ENCODE measurements at places on chromosomes 1 and 21.

DNA sequence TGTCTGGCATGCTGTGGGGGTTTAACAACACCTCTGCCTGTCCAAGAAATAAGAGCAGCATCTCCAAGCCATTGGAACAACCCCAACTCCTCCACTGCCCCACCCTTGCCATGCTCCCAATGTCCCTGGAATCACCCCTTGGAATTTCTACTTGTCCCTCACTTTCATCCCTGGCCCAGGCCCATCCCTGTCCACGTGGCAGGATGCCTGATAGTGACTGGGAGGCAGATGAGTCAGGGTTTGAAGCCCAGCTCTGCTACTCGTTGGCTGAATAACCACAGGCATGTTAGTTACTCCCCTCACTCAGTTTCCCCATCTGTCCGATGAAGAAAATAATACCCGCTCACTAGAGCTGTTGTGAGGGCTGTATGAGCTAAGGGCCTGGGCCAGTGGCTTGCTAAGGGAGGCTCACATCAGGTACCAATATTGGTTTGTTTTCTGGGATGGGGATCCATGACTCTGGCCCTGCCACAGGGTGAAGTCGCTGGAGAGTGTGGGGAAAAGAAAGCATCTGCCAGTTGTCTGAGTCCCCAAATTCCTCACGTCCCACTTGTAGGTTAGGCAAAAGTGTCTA lies 99.4 kb upstream of the TLR5 start:
- no peak for DNase-seq

DNA sequence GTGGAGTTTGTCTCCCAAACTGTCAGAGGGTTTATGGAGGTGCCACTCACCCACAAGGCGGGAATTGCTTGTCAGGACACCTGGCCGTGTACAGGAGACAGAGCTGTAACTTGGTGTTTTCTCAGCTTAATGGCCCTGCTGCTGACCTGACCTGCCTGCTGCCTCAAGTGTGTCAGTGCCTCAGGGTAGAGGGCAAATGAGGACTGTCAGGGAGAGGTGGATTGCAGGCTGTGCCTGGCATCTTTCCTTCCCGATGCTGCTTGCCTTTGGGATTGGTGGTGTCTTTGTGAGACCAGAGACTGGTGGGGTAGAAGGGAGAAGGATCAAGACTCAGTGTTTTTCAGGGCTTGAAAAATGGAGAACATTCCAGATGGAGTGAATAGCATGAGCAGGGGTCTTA lies 31.4 kb downstream of the TMEM53 start:
- no peak for DNase-seq

- no peak for DNase-seq
These were observed 62.9 kb upstream of the TMPRSS2 start for GRCh38 chr21:41570791-41571355.

- DNase-seq: no peak
These were observed 41.9 kb upstream of the ANGPTL7 start for GRCh38 chr1:11147197-11147770.

GRCh38 chr1:51960262-51960661 lies 30.2 kb downstream of the RAB3B start:
- no peak for DNase-seq

- DNase-seq: no peak
These were observed 579.7 kb downstream of the PLA2G4A start for GRCh38 chr1:187408212-187409004.

GRCh38 chr1:8381618-8382017 lies 63.7 kb downstream of the SLC45A1 start:
- no peak for DNase-seq

DNA sequence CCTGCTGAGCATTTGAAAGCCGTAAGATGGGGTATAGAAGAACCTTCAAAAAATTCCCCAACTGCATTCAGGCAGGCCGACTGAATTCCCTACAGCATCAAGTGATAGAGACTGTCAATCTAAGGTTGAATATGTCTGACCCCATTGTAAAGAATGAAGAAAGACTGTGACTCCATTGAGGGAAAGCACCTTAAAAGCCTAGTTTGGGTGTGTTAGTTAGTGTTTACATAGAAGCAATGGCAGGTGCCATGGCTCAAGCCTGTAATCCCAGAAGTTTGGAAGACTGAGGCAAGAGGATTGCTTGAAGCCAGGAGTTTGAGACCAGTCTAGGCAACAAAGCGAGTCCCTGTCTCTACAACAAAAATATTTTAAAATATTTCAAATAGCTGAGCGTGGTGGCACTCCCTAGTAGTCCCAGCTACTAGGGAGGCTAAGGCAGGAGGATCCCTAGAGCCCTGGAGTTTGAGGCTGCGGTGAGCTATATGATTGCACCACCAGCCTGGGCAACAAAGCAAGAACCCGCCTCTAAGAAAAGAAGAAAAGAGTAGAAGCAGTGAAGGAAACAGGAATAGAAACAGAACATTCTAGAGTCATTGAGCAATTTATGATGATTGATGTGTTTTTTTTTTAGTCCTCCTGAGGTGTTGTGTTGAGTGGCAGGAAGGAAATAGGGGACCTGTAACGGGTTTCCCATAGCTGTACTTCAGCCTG lies 15.4 kb downstream of the POLR3GL start:
- DNase-seq: no peak

DNA sequence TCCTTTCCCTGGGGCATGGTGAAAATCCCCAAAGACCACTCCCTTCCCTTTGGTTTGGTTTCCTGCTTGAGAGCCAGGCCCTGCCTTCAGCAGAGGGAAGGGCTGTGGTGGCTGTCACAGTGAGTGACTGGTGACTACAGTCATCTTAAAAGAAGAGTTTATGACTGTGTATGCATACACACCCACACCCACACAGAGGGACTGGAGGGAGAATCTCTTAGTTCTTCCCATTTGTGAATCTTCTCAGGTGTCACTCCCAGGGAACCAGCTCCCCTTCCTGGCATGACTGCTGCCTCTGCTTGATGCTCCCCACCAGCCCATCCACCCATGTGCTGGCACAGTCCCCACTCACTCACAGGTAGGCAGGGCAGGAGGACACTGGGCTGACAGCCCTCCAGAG lies 3.9 kb upstream of the KCNA2 start:
- no peak for DNase-seq

DNA sequence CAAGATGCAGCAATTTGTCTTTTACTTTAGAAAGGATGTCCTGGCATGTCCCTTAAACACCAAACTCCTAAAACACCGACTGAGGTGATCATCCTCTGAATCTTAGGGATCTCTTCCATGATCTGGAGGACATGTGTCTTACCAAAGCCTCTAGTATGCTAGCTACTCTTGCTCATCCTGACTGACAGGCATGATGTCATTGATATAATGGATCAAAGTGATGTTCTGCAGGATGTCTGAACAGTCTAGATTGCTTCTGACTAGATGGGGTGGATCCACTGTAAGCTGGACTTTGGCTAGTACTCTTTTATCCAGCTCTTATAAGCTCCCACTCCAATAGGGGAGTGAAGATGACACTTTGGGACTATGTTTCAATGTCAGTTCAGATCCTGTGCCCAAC lies 11.3 kb upstream of the CGN start:
- DNase-seq: no peak

DNA sequence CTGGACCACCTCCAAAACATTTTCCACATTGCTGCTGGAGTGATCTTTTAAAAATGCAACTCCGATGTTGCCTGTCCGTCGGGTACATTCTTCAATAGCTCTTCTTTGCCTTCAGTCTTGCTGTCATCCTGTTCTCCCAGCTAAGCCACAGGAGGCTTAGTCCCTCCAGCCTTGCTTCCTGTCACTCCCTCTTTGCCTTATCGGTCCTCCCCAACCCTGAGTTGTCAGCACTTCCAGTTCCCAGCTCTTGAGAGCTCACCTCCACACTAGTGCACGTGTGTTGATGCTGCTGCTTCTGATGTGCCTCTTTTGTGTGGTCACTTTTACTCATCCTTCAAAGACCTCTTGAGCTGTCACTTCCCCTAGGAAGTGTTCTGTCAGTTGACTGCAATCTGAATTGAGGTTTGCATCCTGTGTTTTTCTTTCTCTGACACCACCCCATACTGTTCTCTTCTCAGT lies 15.3 kb downstream of the UCK2 start:
- peak; percentile 28 for DNase-seq

DNA sequence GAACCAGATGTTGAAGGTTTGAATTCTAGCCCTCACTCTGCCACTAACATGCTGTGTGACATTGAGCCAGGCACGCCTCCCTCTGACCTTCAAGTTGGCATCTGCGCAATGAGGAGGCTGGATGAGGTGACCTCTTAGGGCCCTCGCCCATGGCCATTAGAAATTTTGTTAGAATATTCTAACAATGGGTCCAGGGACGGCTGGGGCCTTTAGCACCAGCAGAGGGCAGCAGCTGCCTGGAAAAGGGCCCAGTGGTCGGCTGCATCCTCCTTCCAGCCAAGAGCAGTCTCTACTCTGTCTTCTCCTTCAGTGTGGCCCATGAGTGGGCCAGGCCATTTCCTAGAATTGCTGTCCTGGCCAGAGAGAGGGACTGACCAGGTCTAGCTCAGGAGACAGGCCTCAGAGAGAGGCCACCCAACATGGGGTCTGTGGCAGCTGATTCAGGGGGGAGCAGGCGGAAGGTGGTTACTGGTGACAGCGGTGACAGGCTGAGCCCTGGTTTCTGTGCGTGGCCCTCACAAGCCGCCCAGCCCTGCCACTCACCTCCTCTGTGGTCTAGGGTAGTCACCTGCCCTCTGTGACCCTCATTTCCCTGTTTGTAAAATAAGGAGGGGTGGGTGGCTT lies 101.3 kb upstream of the ACTL8 start:
- DNase-seq: peak; percentile 62

DNA sequence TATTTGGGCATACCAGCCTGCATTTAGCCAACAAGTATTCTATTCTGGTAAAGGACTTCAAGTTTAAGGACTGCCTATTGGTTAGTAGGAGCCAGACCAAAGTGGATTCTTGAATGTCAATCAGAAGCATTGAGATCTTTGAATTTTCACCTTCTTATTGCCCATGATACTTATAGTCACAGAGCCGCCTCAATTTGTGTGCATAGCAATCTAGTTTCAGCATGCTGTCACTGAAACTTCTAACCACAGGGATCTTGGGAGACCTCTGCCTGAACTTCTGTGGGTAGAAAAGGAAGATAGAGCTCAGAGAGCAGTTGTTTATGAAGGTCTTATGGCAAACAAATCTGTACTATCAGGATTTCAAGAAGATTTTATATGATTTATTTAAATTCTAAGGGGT lies 501.4 kb upstream of the USP24 start:
- no peak for DNase-seq

- DNase-seq: no peak
These were observed 29.0 kb downstream of the SSBP3 start for GRCh38 chr1:54377040-54377691.

DNA sequence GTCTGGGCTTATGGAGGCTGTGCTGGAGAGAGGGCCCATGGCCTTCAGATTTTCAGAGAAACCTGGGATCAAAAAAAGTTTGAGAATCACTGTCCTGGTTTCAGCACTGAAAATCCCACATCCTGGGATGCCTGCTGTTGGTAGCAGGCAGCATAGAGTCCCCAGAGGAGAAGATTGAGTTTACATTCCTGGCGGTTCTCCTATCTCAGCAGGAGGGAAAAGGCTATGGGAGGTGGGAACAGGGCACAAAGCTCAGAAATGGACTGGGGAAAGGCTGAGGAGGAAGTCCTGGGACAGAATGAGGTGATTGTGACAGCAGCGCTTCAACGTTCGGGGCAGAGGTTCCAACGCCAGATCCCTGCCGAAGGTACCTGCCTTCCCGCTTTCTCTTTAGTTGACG lies 103.4 kb downstream of the ETS2 start:
- no peak for DNase-seq

DNA sequence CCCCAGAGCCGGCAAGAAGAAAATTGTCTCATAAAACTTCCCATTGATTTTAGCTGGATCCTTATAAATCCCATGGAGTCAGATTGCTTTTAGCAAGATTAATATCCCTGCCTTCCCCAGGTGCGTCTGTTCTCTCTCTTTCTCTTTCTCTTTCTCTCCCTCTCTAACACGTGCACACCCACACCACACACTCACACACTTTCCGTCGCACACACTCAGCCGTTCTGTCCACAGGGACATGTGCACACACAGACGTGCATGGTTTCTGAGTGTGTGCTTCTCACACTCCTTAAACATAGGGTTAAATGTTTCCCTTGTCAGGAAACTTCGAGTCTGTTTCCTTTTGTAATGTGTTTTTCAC lies 98.7 kb upstream of the NFIA start:
- DNase-seq: no peak

DNA sequence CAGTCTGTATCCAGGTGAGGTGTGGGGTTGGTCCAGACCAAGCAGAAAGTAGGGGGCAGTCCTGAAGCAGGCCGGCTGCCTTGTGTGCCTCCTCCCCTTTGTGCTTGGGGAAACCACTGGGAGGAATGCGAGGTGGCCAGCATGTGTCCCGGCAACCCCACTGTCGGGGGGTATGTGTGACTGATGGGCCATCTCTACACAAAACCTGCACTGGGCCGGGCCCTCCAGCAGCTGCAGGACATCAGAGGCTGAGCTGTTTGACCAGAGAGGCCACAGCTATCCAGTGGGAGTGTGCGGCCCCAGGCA lies 33.3 kb downstream of the TMEM51 start:
- no peak for DNase-seq

DNA sequence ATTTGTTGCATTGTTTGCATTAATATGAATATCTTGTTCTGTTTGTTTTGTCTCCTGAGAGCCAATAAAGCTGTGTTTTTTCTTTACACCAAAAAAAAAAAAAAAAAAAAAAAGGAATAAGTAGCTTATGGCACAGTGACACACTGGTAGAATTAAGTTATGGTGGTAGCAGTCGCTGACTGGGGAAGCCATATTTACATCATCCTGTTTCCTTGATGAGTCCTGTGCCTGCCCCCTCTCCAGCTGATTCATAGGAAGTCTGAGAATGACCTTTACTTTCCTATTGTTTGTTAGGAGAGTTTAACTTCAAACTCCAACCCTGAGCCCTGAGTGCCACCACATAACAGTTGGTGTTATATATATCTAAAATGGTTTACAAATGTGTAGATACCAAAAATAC lies 62.2 kb downstream of the OBSCN start:
- DNase-seq: no peak

DNA sequence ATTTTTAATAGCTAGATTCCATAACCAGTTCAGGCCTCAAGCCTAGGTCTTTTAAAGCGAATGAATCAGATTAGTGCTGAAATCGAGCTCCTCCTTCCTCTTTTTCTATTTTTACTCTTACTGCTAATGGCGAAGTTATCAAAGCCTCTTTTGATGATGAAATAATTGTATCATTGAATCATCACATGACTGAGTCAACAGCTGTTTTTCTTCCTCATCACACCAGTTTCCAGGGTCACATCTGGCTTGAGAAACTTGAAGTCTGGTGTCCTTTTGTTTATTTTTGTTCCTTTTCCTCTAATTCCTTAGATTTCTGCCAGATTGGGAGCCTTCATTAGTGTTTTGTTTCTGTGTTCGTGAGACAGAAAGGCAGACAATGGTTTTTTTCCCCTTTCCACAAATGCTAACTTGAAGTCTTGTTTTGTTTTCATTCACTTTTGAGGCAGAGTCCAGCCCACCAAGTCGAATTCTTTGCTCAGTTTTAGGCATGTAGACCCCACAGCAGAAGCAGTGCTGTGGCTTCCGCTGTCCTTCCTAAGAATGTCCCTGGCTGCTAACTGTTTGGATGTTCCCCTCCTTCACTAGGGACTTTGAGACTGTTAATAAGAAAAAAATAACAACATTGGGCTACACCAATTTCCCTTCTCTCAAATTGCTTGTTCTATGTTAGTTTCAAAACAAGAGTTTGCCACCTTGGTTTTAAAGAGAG lies 51.9 kb upstream of the FMOD start:
- no peak for DNase-seq
